ENCODE measurements at places on chromosomes 12 and 14.

- DNase-seq = no peak
These were observed 2.0 kb downstream of the RMST start for GRCh38 chr12:97464385-97465321.

- DNase-seq = no peak
These were observed 4.6 kb downstream of the MTRFR start for GRCh38 chr12:123237646-123238329.

- DNase-seq = no peak
These were observed 17.0 kb downstream of the OR8S1 start for GRCh38 chr12:48542300-48542928.

- DNase-seq = no peak
These were observed 54.1 kb downstream of the TNFAIP2 start for GRCh38 chr14:103177376-103177775.

- no peak for DNase-seq
These were observed at the start of gene BBS10 for GRCh38 chr12:76348079-76348901. Gene BBS10, minus strand, starts transcription at chr12:76348415. Its CDS starts 57 bp downstream, at chr12:76348358.

- DNase-seq = no peak
These were observed 37.5 kb downstream of the ERH start for GRCh38 chr14:69360438-69361108.

- no peak for DNase-seq
These were observed 100.5 kb upstream of the STXBP6 start for GRCh38 chr14:25150401-25150800.

- no peak for DNase-seq
These were observed 6.6 kb downstream of the ZNF385A start for GRCh38 chr12:54377797-54378515.

- DNase-seq = no peak
These were observed 36.4 kb downstream of the PITPNM2 start for GRCh38 chr12:123114304-123115083.

DNA sequence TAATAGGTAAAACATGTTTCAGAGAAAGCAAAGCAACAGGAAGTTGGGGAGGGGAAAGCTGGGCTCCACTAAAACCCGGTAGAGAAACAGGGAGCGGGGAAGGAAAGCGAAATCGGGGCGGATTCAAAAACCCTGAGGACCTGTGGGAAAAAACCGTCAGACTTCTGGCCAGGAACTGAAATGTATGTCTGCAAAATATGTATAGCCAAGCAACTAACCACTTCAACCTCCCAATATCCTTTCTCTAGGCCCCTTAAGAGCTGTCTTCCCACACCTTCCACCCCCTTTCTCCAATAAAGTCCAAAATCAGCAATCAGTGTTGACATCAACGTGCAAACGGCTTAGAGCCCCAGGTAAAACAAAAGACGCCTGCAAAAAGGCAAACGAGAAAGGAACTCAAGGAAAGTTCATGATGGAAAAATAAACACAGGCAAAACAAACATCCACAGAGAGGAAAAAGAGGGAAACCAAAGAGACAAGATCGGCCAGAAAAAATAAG lies 32.8 kb downstream of the SIX1 start:
- DNase-seq = no peak

- no peak for DNase-seq
These were observed 338.4 kb downstream of the RAD51B start for GRCh38 chr14:68157971-68158371.

DNA sequence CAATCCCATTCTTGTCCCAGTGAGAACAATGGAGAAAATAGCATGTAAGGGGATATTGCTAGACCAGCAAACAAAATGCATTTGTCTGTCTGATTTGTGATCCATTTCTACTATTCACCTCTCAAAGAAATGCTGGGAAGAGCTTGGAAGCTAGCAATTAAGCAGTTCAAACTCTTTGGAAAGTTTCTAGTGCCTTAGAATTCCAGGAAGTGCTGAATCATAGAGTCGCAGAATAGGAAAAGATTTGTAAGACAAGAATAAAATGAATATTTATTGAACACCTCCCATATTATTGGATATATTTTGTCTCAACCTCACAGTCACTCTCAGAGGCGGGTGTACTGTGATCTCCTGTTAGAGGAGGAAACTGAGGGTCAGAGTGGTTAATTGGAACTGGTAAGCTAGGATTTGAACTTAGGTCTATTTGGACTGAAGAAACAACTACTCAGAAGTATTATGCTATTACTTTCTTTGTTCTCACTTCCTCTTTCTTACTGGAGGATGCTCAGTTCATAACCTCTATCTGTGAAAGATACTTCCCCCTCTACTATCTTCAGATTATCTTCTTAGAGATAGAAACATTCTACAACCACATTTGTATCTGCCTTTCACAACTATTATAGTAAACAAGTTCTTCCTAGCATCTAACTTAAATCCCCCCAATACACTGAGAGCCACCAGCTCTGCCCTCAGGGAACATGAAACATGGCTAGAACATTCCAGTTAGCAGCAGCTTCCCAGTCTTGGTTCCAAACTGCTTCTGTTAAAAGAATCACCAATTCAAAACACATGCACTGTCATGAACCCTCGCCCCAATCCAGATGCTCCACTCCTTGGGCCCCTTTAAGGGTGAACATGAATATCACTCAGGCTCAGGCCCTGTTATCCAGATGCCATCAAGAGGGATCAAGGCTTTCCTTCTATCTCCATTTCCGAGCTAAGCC lies 64.2 kb downstream of the DRAM1 start:
- DNase-seq = no peak

DNA sequence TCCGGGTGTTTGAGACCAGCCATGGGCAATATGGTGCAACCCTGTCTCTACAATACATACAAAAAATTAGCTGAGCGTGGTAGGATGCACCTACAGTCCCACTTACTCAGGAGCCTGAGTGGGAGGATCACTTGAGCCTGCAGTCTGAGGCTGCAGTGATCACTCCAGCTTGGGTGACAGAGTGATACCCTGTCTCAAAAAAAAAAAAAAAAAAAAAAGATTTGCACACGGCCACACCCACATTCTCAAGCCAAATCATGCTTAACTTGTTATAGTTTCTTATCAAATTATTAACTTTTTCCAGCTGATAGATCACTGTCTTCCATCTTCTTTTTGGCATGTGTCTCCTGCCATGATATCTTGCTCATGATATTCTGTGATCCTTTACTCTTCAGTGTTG lies 6.8 kb downstream of the DRAM1 start:
- DNase-seq = no peak

GRCh38 chr12:44709166-44709565 lies 166.9 kb downstream of the NELL2 start:
- DNase-seq = no peak

- no peak for DNase-seq
These were observed at the start of gene HIP1R for GRCh38 chr12:122834921-122835749. Gene HIP1R, plus strand, starts transcription at chr12:122835457. Its CDS starts 94 bp downstream, at chr12:122835551.

- DNase-seq = no peak
These were observed 2.0 kb upstream of the PPP1CC start for GRCh38 chr12:110744601-110745264.

DNA sequence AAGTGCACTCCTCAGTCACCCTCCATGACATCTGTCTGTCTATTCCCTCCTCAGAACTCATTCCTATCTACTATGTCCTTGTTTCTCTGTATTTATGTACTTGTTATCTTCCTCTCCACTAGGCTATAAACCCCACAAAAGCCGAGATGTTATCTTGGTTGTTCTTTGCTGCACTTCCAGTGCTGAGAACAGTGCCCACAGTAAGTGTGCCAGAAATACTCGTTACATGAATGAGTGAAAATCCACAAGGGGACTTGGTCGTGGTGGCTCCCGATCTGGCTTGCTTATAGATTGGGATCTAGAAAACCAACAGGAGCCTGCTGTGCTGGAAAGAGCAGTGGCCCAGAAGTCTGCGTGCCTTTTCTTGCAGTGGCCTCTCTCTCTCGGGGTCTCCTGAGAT lies 111.9 kb upstream of the PRMT8 start:
- no peak for DNase-seq

- DNase-seq = no peak
These were observed 378.8 kb upstream of the FAR2 start for GRCh38 chr12:28770322-28770721.

GRCh38 chr12:125696054-125696453 lies 630.8 kb downstream of the AACS start:
- DNase-seq = no peak

DNA sequence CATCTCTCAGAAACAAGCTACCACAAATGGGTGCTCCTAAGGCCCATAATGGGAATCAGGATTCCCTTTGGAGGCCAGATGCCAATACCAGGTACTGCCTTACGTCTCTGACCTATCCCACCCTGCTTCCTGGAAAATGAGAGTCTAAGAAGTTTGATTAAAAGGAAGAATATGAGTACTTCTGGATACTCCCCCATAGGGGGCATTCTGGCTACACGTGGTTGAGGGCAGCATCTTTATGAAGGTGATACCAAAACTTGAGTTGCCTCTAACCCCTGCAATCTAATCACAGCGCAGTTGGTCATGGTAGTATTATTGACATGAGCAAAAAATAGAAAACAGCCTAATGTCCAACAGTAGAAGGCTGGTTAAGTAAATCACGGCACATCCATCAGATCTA lies 184.2 kb upstream of the LHX5 start:
- no peak for DNase-seq

- DNase-seq = no peak
These were observed 202.1 kb downstream of the NOVA1 start for GRCh38 chr14:26395726-26396125.
